Activated CD8-positive, alpha-beta T cell treated with anti-CD3 and anti-CD28 coated beads for 36 hours (primary cell): ENCODE measurements at places on chromosomes 13 and 19. TPM values are rescaled to one million over a fixed set of nuclear protein-coding genes. Genes with fewer than 3 reads are reported as not detected.

DNA sequence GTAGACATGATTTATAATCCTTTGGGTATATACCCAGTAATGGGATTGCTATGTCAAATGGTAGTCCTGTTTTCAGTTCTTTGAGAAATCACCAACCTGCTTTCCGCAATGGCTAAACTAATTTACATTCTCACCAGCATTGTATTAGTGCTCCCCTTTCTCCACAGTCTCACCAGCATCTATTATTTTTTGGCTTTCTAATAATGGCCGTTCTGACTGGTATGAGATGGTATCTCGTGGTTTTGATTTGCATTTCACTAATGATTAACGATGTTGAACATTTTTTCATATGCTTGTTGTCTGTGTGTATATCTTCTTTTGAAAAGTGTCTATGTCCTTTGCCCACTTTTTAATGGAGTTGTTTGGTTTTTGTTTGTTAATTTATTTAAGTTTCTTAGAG is 165.1 kb downstream of the PDS5B start:
- peaks cover 4% of the 10 kb centered on the region for H3K4me1 ChIP-seq
- peaks cover 43% of the 10 kb centered on the region for H3K36me3 ChIP-seq
- no peak overlapping the region for H3K27ac ChIP-seq
- no peak overlapping the region for H3K4me3 ChIP-seq
- H3K27me3 ChIP-seq: no peaks in the 10 kb centered on the region

DAND5 gene
- total RNA-seq: not detected

DNA sequence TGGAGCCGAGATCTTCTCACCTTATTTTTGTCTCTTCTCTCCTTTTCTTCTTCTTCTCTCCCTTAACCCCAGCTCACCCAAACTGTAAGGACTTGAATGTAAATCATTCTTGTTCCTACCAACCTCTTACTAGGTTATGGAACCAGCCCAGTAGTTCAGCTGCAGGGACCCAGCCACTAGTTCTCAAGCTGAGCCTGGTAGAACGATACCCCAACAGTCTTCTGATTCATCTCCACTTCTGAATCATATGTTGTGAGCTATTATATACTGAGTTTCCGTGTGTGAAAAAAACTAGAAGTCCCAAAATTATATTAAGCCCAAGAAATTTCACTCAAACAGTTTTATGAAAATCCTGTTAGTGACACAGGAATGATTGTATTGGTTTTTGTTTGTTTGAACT is 67.7 kb downstream of the DCT start:
- H3K27ac ChIP-seq: no peak overlapping the region
- DNase-seq: no peak
- H3K4me3 ChIP-seq: no peak overlapping the region
- H3K4me1 ChIP-seq: peaks cover 17% of the 10 kb centered on the region

DNA sequence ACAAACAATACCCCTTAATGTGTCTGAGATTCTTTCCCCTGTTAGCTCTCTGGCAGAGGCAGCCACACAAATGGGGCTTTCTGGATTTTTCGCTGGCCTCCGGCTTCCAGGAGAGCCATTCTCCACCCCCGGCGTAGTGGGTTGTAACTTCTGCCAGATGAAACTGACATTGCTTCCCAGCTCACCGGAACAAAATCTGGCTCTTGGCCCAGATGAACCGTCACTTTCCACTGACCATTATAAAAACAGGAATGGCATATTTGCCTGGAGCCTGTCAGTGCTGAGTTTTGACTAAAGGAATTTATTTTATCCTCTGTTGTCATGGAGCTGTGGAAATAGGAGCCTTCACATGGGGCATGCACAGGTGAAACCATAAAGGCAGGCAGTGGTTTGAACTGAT is 120.6 kb upstream of the GPR12 start:
- H3K27me3 ChIP-seq: peaks cover 12% of the 10 kb centered on the region
- no peak for DNase-seq
- no peaks in the 10 kb centered on the region for H3K36me3 ChIP-seq

TMPRSS9 gene
- not detected for total RNA-seq

PLK5 gene
- not detected for total RNA-seq

GRCh38 chr13:110522721-110523120 is 38.8 kb downstream of the RAB20 start:
- H3K27me3 ChIP-seq: no peaks in the 10 kb centered on the region
- DNase-seq: no peak
- no peak overlapping the region for H3K27ac ChIP-seq
- no peaks in the 10 kb centered on the region for H3K36me3 ChIP-seq

C13orf42 gene
- total RNA-seq: not detected

GFY gene
- not detected for total RNA-seq
